ENCODE measurements at places on chromosomes 5 and 9.

DNA sequence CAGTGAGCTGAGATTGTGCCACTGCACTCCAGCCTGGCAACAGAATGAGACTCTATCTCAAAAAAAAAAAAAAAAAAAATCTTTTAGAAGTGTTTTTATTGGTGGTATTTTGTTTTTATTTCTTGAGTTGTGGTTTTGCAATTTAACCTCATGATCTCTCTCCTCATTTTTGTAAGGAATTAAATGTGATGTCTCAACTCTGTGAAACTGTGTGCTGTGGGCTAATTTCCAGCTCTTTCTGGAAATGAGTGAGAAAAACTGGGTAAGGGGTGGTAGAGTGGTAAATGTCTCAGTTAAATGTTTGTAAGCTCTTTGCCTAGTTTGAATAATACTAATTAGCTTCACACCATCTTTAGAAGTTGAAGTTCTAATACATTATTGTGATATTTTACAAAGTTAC is 29.0 kb downstream of the ACO1 start:
- no peak for DNase-seq

DNA sequence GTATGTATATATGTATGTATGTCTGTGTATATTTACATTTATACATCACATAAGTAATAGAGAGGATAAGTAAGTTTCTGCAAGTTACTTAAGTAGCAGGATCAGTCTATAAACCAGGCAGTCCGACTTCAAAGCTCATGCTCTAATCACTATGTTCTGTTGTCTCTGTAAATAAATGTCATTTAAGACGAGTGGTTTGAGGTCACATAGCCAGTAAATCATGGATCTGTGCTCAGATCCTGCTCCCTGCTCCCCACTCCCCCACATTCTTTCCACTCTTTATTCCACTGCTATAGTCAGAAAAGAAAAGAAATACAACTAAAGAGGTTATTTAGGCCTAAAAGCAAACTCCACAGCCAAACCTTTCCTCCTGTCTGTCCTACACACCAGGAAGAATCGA is 90.4 kb downstream of the SERINC5 start:
- no peak for DNase-seq

- no peak for DNase-seq
Observed at GRCh38 chr5:55904152-55904551, 53.0 kb downstream of the IL31RA start.

- no peak for DNase-seq
Observed at GRCh38 chr5:145960166-145960565, 23.8 kb downstream of the SH3RF2 start.

- peak; percentile 14 for DNase-seq
Observed at GRCh38 chr9:104386425-104387069, 117.5 kb upstream of the OR13F1 start.

DNA sequence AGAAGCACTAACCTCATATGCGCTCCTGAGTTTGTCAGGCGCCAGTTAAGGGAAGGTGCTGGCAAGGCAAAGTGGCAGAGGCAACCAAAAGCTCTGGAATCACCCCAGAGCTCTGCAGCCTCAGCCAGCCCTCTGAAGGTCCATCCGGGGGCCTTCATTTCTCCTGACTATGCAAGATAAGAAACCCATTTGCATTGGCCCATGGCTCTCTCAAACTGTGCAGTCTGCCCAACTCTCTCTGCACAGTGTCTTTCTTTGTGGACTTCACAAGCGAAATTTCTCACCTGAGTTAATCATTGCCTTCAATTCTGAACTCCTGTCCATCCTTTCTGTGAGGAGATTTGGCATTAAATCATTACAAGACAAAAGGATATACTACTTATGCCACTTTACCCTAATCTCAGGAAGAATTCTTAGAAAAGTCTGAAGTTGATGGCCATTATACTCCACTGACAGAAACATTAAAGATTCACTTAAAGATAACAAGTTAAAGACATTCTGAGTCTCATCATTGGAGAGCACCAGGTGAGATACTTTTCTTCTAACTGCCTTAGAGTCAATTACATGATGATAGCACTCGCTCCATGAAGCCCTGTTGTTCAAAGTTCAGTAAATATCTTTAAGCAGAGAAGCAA is 235.6 kb downstream of the SPOCK1 start:
- DNase-seq, result no peak

DNA sequence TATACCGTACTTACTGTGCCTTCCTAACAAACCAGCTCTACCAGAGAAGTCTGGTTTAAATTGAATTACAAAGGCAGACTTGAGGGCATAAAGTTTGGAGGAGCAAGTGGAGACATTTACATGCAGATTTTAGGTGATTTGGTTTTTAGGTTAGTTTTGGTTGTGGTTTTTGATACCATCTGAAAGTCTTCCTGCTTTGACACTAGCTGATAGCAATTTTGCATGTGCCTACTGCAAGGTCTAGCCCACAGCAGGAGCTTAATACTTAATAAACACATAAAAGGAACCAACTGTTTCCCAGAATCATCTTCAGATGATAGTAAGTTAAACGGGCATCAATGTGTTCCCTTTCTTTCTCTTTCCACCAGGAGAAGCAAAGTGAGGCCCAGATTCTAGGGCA is 3.4 kb upstream of the ESM1 start:
- DNase-seq, result no peak

GRCh38 chr9:99753436-99753835 is 68.2 kb upstream of the NR4A3 start:
- DNase-seq, result no peak

DNA sequence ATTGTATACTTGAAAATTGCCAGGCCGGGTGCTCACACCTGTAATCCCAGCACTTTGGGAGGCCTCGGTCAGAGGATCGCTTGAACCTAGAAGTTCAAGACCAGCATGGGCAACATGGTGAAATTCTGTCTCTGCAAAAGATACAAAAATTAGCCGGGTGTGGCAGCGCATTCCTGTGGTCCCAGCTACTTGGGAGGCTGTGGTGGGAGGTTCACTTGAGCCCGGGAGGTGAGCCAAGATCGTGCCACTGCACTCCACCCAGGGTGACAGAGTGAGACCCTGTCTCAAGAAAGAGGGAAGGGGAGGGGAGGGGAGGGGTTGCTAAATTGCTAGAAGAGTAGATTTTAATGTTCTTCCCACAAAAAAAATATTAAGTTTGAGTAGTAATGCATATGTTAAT is 53.2 kb downstream of the FNBP1 start:
- no peak for DNase-seq

GRCh38 chr5:103013933-103014552 is 105.9 kb downstream of the GIN1 start:
- no peak for DNase-seq

DNA sequence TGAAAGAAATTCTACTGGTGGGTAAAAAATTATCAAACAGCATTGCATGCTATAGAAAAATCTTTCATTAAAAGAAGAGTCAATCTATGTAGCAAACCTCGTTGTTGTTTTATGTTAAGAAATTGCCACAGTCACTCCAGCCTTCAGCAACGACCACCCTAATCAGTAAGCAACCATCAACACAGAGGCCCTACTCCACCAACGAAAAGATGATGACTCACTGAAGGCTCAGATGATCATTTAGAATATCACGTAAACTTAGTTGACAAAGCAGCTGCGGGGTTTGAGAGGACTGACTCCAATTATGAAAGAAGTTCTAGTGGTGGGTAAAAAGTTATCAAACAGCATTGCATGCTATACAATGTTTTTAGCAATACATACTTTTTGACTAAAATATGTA is 242.6 kb downstream of the DRD1 start:
- DNase-seq, result no peak

- no peak for DNase-seq
Observed at GRCh38 chr9:110021891-110022290, 186.1 kb downstream of the C9orf152 start.

DNA sequence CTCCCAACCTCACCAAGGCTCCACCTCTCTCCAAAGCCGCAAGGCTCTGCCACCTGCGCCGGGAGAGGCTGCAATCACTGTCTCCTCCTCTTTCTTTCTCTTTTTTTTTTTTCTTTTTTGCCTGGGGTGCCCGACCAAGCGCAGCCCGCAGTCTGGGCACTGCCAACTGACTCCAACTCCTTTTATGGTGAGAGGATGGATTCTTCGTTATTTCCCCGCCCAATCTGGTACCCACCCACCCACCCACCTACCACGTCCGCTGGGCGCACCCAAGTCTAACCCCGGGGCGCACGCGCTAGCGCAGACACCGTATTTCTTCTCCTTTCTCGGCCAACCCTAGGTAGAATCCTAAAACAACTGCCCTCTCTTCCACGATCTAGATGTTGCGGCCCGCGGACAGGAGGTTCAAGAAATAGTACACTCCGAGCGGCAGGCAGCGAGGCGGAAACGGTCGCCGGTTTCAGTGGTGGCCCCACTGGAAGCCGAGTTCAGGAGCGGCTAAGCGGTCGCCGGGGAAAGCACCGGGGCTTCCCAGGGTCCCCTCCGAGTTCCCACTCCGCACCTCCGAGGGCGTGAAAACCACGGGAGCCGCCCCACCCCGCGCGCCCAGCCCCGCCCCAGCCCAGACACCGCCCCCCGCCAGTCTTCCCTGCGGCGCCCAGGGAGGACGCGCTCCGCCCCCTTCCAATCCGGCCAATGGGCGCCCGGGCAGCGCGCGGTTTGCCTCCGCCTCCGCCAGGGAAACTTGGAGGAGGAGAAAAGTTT is 385 bp upstream of the PTGER4 start:
- peak; percentile 78 for DNase-seq

- no peak for DNase-seq
Observed at GRCh38 chr9:72575666-72576065, 54.3 kb downstream of the TMC1 start.

- DNase-seq, result peak; percentile 65
Observed at GRCh38 chr5:86679529-86679928, 61.8 kb downstream of the COX7C start.

- no peak for DNase-seq
Observed at GRCh38 chr9:86043586-86043985, 55.8 kb downstream of the GOLM1 start.

- DNase-seq, result no peak
Observed at GRCh38 chr5:135141303-135142268, 107.6 kb upstream of the PITX1 start.

GRCh38 chr5:160837749-160838593 is 14.0 kb downstream of the ATP10B start:
- no peak for DNase-seq

DNA sequence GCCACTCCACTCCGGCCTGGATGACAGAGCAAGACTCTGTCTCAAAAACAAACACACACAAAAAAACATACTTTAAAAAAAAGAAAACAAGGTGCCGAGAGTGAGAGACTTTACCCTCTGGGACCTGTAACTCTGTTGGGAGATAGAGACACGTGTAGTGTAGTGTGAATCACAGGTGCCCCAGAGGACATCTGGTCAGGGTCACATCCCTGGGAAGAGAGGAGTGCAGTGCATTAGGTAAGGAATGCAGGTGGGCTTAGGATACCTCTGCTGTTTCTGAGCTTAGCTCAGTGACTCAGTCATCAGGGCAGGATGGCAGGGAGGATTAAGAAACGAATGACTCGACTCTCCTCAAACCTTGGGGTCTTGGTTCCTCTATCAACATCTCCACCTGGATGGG is 174.6 kb downstream of the GOLPH3 start:
- DNase-seq, result no peak

- no peak for DNase-seq
Observed at GRCh38 chr5:138139781-138140090, 508 bp upstream of the NME5 start.

- no peak for DNase-seq
Observed at GRCh38 chr5:76542887-76543690, 80.1 kb downstream of the F2RL2 start.

DNA sequence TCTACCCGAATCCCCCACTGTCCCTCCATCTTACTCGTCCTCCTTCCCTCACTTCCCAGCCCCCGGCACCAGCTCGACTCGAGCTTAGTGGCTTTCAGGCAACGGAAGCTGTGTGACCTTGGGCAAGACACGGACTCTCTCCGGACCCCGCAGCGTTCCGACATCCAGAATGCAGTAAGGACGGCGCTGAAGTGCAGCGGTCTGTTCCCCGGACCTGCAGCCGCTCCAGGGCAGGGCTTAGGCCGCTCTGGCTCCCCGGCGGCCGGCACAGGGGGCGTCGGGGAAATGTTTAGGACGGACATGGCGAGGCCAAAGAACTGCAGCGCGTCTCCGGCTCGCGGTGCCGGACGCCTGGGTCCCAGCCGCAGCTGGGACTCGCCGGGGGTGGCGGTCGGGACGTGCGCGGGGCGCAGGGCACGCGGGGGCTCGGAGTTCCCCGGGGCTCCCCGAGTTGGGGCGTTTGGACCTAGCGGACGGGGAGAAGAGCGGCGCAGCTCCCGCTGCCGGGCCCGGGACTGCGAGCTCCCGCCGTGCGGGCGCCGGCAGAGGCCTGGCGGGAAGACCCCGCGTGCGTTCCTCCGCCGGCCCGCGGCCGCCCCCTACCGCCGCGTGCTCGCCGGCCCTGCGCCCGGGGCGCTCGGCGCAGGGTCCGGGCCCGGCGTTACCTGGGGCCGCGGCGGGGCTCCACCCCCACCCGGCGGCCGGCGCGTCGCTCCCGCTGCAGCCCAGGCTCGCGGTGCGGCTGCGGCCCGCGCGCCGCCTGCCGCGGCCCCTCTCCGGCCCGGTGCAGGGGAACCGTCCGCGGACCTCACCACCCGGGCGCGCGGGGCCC is 5.6 kb upstream of the RNF44 start:
- DNase-seq, result no peak

DNA sequence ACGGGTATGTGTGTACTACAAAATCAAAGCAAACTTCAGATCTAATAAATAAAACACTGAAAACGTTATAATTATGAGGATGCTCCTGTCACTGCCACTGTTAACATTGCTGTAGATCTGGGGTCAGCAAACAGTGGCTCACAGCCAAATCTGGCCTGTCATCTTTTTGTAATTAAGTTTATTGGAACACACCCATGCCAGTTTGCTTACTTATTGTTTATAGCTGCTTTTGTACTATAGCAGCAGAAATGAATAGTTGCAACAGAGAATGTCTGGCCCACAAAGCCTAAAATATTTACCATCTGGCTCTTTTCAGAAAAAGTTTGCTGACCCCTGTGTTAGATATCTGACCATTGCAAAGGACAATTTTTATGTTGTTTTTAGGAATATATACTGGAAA is 32.1 kb downstream of the PRRC1 start:
- no peak for DNase-seq

GRCh38 chr5:177607115-177607451 is 7.2 kb downstream of the B4GALT7 start:
- no peak for DNase-seq

- DNase-seq, result no peak
Observed at GRCh38 chr9:114771889-114772288, 34.0 kb downstream of the TNFSF15 start.

All from skeletal muscle cell (primary cell).